ENCODE measurements at places on chromosomes 7 and 10.

GRCh38 chr7:10797157-10797556 is 176.5 kb upstream of the PHF14 start:
- no peak for DNase-seq

DNA sequence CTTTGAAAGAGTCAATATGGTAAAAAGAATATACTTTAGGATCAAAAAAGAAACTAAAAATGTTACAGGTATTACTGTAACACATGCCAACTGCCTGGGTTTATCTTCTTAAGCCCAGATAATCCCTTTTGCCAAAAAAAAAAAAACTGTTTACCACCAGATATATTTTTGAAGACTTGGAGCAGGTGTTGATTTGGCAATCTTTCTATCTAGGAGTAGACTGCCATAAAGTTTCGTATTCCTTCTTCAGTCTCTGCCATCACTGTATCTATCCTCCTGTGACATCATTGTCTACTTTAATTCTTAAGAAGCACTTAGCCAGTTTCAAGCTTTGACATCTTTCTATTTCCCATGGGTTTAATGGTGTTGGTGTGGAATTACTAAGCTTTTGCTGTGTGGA is 161.0 kb downstream of the ST7 start:
- DNase-seq: no peak

- DNase-seq: no peak
Measured at GRCh38 chr7:3289996-3290395, 11.1 kb upstream of the SDK1 start.

GRCh38 chr10:96651998-96652431 is 65.2 kb upstream of the TM9SF3 start:
- DNase-seq: no peak

DNA sequence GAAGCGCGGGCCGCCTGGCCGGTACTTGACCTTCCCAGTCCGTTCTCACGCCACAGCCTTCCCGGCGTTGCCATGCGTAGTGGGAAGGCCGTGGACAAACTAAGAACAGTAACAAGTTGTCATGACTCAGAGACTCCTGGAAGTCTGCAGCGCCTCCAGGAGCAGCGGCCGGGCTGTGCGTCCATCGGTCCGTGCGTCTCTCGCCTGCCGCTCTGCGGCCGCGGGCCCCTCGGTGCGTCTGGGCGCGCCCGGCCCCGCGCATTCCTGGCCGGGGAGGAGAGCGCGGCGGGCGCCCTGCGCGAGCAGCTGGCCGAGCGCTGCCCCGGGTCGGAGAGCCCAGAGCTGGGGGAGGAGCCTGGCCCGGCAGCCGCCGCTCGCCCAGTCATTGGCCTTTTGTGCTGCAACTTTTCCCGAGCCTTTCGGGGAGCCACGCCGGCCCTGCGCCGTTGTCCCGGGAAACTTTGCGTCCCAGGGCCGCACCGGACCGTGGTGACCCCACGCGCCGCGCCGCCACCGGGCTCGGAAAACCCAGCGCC is 123.7 kb downstream of the TACC2 start:
- DNase-seq: no peak

GRCh38 chr10:103849880-103850571 is 5.3 kb downstream of the SH3PXD2A start:
- no peak for DNase-seq

GRCh38 chr10:132247943-132248342 is 59.8 kb downstream of the STK32C start:
- DNase-seq: no peak

DNA sequence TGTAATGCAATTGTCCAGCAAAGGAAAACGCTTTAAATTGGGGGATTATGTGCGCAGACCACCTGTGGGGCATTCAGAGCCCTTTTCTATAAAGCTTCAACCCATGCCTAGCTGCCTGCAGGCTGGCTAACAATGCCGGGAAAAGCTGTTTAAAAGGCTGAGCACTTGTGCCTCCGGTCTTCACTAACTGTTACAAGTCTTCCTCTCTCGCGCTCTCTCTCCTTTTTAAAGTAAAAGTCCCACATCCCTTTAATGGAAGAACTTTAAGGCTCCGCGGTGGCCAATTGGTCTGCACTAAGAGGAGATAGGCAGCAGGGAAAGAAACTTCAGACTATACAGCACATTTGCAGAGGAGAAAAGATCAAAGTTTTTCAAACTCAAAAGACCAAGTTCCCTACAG is 4.6 kb downstream of the FZD8 start:
- no peak for DNase-seq

- no peak for DNase-seq
Measured at GRCh38 chr10:86663576-86664339, 4.6 kb upstream of the LDB3 start.

GRCh38 chr7:78226059-78226719 is 427.6 kb downstream of the PHTF2 start:
- no peak for DNase-seq

- DNase-seq: no peak
Measured at GRCh38 chr7:100093054-100093453, 4.3 kb downstream of the COPS6 start.

DNA sequence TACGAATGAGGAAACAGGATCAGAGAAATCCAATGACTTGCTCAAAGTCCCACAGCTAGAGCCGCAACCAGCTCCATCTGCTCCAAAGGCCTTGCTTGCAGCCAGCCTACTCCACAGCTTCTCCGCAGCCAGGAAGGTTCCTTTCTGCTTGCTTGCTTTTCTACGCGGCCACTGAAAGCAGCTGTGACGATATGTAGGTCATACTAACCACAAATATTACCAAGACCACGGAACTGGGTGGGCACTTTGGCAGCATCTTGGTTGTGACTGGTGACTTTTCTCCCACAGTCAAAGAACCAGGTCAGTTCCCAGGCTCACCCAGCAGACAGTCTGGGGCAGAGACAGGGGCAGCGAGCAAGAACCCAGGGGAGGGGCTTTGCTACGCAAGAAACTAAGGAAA is 86.4 kb downstream of the FAM53B start:
- DNase-seq: no peak

DNA sequence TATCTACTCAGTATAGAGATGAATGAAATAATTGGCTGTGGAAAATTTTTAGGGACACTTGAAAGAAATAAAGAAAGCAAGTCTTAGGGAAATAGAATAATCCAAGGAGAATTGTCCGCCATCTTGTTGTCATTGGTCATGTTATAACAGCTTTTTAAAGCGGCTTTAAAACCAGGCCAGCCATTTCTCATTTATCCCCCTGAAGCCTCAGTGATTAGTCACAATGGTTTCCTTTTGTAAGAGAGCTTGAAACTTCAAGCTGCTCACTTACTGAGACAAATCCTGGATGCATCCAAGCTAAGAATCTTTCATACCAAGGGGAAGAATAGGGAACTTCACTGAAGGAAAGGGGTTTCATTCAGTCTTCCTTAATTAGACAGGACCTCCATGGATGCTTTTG is 67.9 kb downstream of the SGCE start:
- no peak for DNase-seq
